ENCODE measurements at places on chromosomes 16 and 17.
A peak's percentile ranks its signal among the peaks of the same experiment; 100 is the strongest.

DNA sequence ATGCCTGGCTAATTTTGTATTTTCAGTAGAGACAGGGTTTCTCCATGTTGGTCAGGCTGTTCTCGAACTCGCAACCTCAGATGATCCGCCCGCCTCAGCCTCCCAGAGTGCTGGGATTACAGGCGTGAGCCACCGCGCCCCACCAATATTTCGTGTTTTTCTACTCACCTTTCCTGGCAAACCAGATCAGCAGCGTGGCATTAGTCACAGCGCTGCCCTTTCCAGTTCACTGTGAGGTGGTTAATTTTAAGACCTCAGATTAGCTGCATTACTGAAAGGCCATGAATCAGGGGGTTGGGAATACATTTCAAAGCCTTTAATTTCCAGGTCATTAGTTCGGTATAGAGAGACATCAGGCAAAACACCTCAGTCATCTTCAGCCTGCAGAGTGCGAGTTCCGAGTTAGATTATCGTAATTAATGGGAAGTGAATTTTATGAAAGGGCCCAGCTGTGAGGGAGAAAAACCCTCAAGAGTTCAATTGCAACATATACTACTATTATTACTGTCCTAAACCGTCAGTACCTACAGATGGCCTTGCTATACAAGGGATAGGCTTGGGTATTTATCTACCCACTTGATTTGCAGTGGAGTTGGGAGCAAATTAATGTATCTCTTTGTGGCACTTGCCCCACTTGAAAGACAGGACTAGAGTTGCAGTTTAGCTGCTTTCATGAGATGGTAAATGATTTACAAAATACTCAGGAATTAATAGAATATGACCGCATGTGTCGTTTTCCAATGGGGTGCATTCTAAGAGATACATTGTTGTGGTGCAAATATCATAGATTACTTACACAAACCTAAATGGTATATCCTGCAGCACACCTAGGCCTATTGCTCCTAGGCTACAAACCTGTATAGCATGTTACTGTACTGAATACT lies 2.1 kb upstream of the USP32 start:
- DNase-seq = no peak

GRCh38 chr17:78595135-78595810 lies 18.1 kb upstream of the DNAH17 start:
- DNase-seq = no peak

- no peak for DNase-seq
Observed at GRCh38 chr17:76640550-76641380, 2.8 kb downstream of the ST6GALNAC1 start.

DNA sequence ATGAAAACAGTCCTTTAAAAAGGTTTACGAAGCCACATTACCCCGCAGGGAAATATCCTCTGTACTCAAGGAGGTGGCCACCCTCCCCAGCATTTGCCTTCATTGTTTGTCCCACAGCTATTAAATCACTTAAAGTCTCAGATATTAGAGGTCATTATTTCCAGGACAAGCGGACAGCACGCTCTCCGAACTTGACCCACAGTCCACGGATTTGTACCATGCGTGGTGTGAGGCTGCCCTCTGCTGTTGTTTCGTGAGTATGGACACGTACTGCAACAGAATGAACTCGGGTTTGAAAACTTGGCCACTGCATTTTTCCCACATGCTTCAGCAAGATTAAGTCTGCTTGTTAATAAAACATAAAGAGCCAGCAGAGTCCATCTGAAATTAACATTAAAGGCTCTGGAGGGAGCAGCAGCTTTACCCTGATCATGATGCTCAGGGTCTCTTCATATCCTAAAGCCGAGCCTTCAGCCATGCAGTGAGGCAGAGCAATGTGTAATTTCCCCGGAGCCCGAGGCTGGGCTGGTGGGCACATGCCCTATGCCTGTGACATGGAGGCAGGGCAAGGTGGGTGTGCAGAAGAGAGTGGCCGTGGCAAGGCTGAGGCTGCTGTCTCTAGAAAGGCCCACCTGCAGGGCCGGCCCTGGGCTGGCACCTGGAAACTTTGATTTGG lies 19.7 kb downstream of the MEAK7 start:
- DNase-seq = no peak

DNA sequence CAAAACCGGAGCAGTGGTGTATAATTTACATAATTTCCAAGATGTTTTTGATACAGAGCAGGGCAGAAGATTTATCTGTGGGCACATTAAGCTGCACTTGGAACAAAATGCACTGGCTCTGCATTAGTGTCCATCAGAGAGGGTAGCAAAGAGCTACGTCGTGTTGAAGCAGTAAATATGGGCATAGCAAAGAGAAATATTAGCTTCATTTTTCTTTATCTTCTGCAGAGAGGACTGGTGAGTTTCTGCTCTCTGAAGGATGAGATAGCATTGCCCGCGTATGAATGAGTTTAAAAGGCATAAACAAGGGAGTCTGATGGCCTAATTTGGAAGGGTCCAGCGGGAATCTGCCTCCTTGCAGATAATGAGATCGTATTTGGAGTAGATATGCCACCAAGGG lies 227.8 kb upstream of the CDH11 start:
- DNase-seq = no peak

DNA sequence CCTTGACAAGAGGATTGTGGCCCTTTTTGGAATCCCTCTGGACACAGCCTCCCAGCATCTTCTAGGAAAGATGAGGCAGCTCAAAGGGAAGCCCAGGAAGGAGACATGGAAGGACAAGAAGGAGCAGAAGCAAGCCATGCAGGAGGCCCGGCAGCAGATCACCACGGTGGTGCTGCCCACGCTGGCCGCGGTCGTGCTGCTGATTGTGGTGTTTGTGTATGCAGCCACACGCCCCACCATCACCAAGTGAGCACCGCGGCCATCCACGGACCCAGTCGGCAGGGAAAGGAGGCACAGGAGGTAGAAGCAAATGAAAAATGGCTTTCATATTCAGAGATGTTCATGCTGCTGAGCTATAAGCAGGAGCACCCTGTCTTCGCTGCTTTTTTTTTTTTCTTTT lies 10.9 kb upstream of the MEIOC start:
- DNase-seq = no peak

GRCh38 chr17:21245639-21246084 lies 7.5 kb downstream of the NATD1 start:
- no peak for DNase-seq

DNA sequence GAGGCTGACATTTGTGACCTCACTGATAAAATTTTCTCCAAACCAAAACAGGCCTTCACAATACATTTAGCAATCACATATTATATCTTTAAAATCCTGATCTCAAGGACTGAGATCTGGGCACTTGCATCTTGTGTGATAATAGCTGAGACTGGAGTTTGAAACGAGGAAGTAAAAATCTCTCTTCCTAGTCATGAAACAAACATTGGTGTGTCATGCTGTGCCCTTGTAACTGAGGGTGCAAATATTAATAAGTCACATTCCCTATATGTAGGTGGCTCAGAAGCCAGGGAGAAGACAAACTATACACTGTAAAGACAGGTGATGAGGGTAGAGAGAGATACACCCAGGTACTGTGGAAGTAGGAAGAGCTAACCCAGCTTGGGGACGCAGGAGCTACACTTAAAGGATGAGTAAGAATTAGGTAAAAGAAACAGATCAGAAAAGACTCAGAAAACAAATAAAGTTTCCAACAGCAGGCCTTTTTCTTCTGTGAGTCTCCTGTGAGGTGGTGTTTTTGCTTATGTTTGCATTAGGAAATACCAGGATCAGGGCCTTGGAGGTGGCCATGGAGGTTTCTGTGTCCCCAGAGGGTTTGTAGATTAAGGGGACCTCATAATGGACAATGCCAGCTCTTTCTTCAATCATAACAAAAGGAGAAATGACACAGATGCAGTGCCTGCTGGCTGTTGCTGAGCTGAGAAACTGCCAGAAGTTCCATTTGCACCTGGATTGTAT lies 335.7 kb downstream of the GRIN2A start:
- DNase-seq = no peak

- DNase-seq = peak; percentile 42
Observed at GRCh38 chr17:75341784-75342486, 52.7 kb upstream of the SLC25A19 start.

DNA sequence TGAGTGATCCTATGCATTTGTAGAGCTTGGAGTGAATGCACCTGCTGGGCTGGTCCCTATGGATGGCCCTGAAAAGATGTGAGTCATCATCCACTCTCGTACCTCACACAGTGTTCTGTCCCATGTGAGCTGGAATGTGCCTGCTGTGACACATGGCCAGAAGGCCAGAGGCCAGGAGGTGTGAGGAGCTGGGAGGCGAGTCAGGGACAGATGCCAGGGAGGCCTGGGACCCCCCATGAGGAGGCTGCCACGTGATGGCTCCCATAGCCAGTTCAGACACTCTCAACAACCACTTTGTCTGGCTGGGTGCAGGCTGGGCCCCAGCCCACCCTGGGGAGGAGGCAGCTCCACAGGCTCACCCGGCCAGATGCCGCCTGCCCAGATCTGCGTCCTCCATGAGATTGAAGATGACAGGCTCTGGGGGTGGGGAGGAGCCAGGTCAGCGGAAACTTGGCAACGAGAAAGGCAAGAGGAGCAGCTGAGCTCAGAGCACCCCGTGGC lies 168.8 kb downstream of the C16orf78 start:
- peak; percentile 50 for DNase-seq

GRCh38 chr17:48270899-48271298 lies 159.1 kb downstream of the SKAP1 start:
- no peak for DNase-seq

Data from NCI-H446 (cell line).